ENCODE measurements at places on chromosomes 7 and 10. TPM values are rescaled to one million over a fixed set of nuclear protein-coding genes. Genes with fewer than 3 reads are reported as not detected.

- no peak overlapping the region for H3K27ac ChIP-seq
- no peak overlapping the region for H3K4me3 ChIP-seq
- no peaks in the 10 kb centered on the region for H3K36me3 ChIP-seq
- no peak for DNase-seq
- H3K4me1 ChIP-seq, result no peaks in the 10 kb centered on the region
These were observed 15.9 kb upstream of the TMEM273 start for GRCh38 chr10:49204119-49204518.

- no peak overlapping the region for H3K4me3 ChIP-seq
- DNase-seq, result no peak
- H3K4me1 ChIP-seq, result peaks cover 16% of the 10 kb centered on the region
- no peaks in the 10 kb centered on the region for H3K27me3 ChIP-seq
These were observed 10.3 kb upstream of the RRP12 start for GRCh38 chr10:97411406-97411805.

The PTF1A gene
- total RNA-seq, result not detected

The ARID5B gene
- total RNA-seq, result 26.7 TPM

DNA sequence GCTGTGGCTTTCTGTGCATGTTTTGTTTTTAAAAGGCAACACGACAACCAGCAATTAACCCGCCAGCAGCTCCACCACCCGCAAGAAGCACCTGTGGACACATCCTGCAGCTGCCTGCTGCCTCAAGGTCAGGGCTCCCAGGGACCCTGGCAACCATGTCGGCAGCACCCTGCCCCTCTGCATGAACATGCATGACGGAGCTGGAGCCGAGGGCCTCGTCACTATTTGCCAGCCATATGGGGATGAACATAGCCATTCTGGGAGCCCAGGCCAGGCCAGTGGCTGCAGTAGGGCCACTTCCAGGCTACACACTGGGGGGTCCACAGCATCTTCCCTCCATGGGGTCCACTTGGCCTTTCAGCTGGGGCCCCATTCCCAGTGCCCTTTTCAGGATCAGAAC, 52.9 kb downstream of the CAMK2B start:
- no peaks in the 10 kb centered on the region for H3K4me1 ChIP-seq
- no peak overlapping the region for H3K4me3 ChIP-seq
- H3K36me3 ChIP-seq, result no peaks in the 10 kb centered on the region
- no peaks in the 10 kb centered on the region for H3K27me3 ChIP-seq
- no peak overlapping the region for H3K27ac ChIP-seq

GRCh38 chr10:61342858-61343572, 110.2 kb downstream of the TMEM26 start:
- no peaks in the 10 kb centered on the region for H3K27me3 ChIP-seq
- H3K36me3 ChIP-seq, result no peaks in the 10 kb centered on the region
- no peaks in the 10 kb centered on the region for H3K4me1 ChIP-seq
- DNase-seq, result no peak

DNA sequence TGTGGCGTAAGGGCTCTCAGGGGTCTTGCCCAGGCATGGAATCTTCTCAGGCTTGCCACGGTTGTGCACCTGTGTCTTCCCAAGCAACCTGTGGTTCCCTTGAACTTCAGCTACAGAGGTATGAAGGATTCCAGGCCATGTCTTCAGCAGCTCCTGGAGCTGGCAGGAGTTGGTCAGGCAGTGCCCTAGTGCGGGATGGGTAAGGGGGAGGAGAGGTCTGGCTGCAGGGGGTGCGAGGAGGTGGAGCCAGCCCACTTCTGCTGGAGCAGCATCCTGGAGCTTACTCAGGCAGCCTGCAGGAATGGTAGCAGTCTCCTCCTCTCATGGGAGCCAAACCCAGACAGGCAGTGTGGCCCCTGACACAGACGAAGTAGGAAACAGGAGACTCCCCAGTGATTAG, 3.8 kb upstream of the TRIL start:
- H3K27me3 ChIP-seq, result peaks cover 18% of the 10 kb centered on the region
- H3K4me3 ChIP-seq, result no peak overlapping the region
- peaks cover 15% of the 10 kb centered on the region for H3K4me1 ChIP-seq
- H3K27ac ChIP-seq, result no peak overlapping the region
- H3K36me3 ChIP-seq, result no peaks in the 10 kb centered on the region

DNA sequence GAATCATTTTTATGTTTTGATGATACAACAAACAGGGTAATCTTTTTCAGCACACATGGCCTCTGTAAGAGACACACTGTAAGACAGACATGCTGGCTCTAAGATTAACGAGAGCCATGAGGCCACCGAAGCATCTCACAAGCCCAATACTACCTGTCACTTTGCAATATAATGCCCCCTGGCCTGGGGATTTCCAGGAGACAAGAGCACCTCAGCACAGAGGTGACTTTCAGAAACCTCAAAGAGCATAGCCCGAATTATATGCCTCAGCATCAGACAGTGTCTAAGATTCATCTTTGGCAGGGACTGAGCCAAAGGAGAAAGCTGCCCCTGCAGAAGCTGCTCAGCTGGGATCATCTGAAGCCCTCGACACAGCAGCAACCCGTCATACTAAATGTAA, 44.2 kb upstream of the TMEM213 start:
- H3K27ac ChIP-seq, result no peak overlapping the region
- H3K27me3 ChIP-seq, result no peaks in the 10 kb centered on the region
- no peaks in the 10 kb centered on the region for H3K36me3 ChIP-seq
- peaks cover 4% of the 10 kb centered on the region for H3K4me1 ChIP-seq
- no peak overlapping the region for H3K4me3 ChIP-seq

The ABCB4 gene
- total RNA-seq, result 0.47 TPM

GRCh38 chr7:37592366-37592765, 91.2 kb upstream of the GPR141 start:
- no peaks in the 10 kb centered on the region for H3K27me3 ChIP-seq
- no peaks in the 10 kb centered on the region for H3K4me1 ChIP-seq
- H3K27ac ChIP-seq, result no peak overlapping the region
- DNase-seq, result no peak
- H3K36me3 ChIP-seq, result no peaks in the 10 kb centered on the region

GRCh38 chr7:26170663-26171062, 18.7 kb downstream of the NFE2L3 start:
- no peak overlapping the region for H3K4me3 ChIP-seq
- H3K27ac ChIP-seq, result no peak overlapping the region
- no peaks in the 10 kb centered on the region for H3K36me3 ChIP-seq
- H3K4me1 ChIP-seq, result peaks cover 3% of the 10 kb centered on the region

GRCh38 chr7:30252885-30253795, 31.3 kb upstream of the ZNRF2 start:
- no peak overlapping the region for H3K4me3 ChIP-seq
- no peaks in the 10 kb centered on the region for H3K36me3 ChIP-seq
- DNase-seq, result peak; percentile 76
- H3K27me3 ChIP-seq, result no peaks in the 10 kb centered on the region

The C7orf57 gene
- total RNA-seq, result 0.33 TPM
